ENCODE measurements at places on chromosomes 5 and 9.

DNA sequence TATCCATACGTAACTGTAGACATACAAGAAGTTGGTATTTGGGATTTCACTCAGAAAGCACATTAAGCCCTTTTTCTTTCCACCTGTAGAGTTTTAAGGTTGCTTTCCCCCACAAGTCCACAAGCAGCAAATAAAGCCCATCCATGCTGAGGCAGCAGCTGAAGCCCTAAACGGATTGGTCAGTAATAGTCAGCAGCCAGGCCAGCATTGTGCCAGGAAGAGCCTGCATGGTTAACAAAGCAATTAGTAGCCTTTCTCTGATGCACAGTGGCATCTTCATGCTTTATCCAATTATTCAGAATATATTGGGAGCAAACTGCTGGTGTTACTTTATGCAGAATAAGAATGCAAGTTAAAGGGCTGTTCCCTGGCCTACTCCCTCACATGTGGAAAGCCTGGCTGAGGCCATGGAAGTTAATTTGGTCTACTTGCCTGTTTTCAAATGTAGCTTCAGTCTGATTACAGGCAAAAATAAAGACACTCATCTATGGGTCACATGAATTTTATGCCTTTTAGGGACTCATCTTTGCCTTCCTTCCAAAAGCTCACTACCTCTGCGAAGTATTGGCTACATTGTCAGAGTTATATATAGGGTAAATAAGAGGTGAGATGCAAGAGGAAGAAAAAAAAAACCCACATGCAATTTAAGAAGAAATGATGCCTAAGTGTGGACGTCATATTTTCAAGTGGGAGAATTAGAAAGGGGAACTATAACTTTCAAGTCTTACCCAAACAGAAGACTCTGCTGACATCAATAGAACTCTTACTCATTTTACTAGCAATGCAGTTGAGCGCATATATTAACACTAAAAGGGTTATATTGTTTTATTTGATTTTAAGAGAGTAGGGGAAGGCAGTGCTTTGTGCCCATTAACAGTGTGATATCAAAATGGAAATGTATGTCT is 15.9 kb downstream of the EBF1 start:
- no peak for DNase-seq

DNA sequence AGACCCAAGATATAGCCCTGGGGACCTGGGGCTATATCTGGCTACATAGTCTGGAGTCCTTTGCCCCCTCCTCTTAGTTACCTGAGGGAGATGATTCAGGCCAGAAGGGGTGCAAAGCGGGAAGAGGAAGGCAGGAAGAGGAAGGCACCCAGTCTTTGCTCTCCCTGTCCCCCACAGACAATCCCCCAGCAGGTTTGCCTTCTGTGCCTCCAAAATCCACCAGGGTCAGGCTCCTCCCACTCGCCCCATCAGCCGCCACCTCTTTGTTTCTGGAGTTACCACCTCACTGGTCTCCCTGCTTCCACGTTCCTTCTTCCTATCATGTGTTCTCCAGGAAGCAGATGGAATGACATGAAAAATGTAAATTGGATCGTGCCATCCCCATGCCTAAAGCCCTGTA is 31.2 kb upstream of the FABP6 start:
- DNase-seq, result no peak

- DNase-seq, result no peak
Observed at GRCh38 chr5:142962174-142962533, 192.0 kb downstream of the ARHGAP26 start.

DNA sequence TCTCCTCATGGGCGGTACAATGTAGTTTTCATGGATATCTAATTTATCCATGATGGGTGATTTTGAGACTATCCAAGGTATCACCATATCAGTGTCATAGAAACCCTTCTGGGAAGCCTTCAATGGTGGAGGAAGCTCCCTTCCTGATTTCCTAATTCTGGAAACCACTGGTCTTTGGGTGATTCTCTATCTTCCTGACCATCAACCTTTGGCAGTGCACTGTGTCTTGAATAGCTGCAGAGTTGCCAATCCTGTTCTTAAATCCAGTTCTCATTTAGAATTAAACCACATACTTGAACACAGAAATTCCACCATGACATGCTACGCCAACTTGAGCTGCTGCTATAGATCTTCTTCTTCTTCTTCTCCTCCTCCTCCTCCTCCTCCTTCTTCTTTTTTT is 161.7 kb upstream of the KLF9 start:
- DNase-seq, result no peak

DNA sequence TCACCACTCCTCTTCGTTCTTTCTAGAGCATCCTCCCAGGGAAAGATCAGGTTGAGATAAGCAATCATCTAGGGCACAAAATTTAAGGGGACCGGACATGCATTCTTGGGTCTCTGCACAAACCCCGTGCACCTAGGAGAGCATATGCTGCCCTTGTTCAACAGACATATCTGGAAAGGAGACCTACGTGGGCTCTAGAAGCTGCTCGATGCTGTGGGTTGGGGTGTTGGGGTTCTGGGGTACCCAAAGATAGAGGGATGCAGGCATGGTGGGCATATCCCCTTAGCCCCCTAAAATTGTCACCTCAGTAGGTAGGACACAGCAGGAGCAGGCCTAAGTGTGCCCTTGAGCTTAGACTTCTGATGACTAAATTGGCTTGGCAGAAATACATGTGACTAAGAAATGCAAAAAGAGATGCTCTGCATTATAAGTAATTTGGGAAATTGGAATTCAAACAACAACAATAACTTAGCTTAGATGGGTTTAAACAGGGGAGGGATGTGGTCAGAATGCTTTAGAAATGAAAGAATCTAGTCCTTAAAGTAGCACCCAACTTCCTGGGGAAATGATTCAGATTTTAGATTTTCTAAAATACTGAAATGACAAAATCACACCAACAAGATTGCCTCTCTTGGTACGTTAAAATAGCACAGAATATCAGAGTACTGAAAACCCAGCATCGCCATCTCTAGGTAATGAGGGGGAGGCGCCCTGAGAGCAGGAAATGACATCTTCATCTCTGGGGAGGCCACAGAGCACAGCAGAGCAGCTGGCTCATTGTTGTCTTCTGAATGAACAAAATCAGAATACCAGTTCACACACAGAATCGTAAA is 172.3 kb downstream of the GNA14 start:
- no peak for DNase-seq

GRCh38 chr5:142453932-142454331 is 129.1 kb upstream of the SPRY4 start:
- DNase-seq, result no peak

- no peak for DNase-seq
Observed at GRCh38 chr5:27021471-27021870, 16.9 kb downstream of the CDH9 start.

DNA sequence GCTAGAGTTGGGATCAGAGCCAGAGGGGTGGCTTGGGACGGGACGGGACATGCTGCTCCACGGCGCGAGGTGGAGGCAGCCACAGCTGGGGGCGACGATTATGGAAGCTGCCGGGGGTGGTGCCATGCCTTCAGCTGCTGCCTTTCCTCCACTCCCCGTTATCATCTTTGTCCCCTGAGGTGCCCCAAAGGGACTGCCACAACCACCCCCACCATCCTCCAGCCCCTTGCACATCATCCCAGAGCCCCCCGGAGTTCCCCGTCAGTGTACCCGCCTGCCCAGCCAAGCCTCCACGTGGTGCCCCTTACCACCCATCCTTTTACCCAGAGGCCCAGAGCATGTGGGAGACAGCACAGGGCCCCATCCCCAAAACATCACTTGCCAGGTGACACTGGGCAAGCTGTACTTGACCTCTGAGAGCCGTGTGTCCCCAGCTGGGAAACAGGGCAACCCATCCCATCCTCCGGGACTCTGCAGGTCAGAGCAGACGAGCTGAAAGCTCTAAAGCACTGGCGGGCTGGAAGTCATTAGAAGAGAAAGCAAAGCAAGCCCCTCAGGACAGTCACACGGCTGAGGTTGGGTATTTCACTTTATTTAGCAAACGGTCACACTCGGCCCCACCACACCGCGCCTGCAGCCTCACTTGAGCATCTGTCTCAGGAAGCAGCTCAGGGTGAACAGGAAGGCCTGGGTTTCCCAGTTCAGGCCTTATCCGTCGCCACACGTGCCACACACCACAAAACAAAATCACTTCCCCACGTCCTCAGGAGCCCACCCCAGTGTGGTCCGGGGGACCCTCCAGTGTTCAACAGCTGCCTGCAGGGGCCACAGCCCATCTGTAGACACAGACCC is 19.5 kb upstream of the MXD3 start:
- DNase-seq, result no peak

DNA sequence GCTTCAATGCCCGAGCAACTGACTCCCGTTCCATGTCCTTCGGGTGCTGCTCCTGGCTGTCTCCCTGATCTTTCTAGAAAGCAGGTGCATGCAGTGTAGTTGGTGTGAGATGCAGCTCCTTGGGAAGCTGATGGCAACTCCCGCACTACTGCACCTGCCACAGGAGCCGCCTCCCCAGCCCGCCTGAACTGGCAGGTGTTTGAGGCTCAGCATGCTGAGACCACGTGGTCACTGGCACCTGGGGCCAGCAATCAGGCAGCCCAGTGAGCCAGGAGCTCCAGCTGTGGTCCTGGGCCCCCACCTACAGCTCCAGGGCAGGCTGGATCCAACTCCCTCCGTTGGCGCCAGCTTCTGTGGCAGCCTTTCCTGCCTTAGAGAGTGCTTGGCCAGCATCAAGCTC is 111.5 kb downstream of the ICE1 start:
- DNase-seq, result no peak

- no peak for DNase-seq
Observed at GRCh38 chr5:72951671-72952468, 4.0 kb upstream of the FCHO2 start.

DNA sequence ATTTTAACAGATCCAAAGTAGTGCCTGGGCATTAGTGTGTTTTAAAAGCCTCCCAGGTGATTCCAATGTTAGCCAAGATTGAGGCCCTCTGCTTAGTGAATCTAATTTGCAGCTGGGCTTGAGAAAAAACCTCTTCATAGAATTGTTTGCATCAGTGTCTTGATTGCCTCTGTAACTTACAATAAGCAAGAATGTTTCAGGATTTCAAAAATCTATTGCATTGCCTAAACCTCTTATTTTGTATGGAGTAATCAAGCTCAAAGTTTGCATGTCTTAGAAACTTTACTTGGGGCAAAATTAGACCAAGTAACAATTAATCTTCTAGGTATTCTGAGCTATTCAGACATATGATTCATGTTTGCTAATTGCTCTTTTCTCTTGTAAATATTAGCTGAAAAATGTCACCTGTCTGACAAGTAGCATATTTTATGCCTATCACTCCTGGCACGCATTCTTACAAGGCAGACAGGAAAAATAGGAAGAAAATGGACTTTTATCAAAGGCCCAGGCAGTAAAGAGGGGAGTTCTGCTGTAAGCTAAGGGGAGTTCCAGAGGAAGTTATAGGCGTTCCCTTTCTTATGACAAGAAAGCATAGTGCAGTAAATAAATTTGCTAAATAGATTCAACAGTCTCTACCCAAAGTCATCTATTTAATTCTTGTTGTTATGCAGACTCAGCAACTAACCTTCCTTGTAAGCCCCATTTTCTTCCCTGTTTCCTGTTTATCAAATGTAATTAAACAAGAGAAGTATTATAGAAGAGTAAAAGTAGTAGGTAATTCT is 21.0 kb downstream of the PDCD1LG2 start:
- no peak for DNase-seq

DNA sequence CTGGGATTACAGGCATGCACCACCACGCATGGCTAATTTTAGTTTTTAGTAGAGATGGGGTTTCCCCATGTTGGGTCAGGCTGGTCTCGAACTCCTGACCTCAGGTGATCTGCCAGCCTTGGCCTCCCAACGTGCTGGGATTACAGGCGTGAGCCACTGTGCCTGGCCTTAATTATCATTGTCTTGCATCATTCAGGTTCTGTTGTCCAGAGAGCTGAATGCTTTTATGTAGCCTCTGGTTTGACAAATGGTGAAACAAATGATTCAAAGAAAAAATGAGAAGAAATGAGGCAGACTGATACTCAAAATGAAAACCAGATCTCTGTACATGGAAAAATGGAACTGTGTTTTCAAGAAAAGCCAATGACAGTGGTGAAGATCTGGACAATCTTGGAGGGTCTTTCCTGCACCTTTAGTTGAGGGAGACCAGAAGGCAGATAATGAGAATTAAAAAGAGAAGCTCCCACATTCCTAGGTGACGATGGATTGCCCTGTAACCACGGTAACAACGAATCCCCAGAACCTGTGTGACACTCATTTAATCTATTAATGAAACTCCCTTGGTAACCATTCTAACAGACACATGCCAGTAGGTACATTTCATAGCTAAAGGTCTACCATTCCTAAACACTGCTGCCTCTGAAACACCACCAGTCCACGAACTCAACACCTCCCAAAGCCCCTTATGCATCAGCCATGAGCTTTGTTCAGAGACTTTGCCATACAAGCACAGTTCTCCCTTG is 1.6 kb downstream of the TEX48 start:
- DNase-seq, result no peak

DNA sequence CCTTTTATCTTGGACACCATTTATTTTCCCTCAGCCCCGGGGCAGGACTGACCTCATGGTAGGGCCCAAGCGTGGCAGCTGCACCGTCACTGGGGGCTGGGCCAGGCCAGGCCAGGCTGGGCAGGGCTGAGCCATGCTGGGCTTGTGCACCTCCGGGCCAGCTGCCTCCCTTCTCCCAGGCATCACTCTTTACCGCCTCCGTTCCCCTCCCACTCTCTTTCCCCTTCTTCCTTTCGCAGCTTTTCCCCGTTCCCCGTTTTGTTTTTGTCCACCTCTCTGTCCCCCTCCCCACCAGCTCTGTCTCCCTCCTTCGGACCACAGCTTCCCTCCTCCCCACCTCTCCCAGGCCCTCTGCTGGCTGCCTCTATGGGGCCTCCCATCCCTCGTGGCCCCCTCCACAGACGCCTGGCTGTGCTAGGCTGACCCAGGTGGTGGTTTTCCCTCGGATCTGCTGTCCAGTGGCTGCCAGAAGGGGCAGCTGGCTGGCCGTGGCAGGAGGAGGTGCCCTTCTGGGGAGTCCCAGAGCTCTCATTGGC is 17.9 kb downstream of the FGF18 start:
- DNase-seq, result no peak

- no peak for DNase-seq
Observed at GRCh38 chr5:170745481-170746071, 37.9 kb upstream of the GABRP start.

DNA sequence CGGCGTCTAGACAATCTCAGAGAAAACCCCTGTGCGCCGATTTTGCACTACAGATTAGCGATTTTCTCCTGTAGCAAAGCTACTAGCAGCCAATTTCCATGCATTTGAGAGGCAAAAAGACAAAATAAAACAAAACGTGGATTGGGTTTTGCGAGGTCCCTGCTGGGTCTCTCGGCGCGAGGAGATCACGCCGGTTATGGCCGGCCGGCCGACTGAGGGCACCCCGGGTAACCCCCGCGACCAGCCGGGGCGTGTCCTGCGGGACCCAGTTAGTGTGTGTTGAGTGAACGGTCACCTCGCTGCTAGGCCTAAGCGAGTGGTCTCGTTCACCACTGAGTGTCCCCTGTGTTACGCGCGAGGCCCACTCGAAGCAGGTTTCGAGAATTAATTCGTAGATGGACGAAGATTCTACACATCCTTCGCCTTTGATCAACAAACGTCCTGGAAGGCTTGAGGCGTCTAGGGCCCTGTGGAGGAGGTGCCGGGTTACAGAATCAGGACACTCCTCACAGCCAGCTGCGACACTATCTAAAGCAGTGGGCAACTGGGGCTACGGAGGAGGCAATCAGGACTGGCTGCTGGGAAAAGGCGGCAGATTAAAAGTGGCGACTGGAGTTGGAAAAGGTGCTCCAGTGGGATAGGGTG is 764 bp upstream of the VDAC1 start:
- no peak for DNase-seq
